Hippocampal formation (tissue), 2 donors: ENCODE measurements at places on chromosomes 12 and 14.

DNA sequence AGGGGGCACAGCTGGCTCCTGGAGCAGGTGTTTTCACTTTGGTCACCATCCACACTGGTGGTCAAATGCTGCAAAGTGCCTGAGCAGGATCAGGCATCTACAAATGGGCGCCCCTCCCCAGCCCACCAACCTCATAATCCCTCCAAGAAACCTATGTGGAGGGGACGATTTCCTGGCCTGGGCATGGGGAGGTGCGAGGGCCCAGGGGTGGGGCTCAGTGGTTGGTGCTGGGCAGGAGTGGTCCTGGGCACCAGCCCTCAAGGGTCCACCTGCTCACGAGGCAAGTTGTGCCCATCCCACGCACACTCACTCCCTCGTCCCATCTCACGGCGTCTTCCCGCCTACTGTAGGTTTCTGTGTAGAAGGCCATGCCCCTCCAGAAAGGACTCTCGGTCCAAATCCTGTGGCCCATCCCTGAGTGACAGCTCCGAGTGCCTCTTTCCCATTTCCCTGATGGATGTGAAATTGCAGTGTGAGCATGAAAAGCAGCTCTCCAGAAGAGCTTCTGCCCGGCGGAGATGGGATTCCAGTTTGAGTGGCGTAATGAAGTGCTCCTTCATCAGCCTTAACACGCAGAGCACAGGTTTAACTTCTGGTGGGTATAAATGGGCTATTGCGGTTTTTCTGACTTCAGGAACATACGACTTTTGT lies 36.9 kb downstream of the SLC15A4 start:
- DNase-seq: no peak

- DNase-seq: no peak
Measured at GRCh38 chr12:63294327-63294632, 143.3 kb upstream of the AVPR1A start.

GRCh38 chr12:95773320-95773719 lies 17.2 kb downstream of the NTN4 start:
- no peak for DNase-seq

- DNase-seq: no peak
Measured at GRCh38 chr14:65650826-65651225, 238.3 kb downstream of the FUT8 start.

DNA sequence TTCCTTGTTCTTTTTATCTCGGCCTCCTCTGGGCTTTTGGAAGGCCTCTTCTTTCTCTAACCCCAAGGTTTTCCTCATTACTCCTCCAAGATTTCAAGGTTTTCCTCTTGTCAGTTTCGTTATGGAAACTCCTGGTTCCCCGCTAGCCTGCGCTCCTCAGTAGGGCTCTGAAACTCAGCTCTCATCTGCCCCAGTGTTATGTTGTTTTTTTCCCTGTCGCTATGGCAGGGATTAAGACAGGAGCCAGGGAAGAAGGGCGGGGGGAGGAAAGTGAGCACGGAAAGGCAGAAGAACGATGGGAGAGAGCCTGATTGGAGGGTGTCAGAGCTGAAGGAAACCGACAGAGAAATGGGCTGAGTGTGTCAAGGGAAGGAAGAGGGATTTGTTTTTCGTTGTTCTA lies 26.5 kb upstream of the JDP2 start:
- no peak for DNase-seq

- no peak for DNase-seq
Measured at GRCh38 chr12:64528616-64529015, 76.7 kb downstream of the TBK1 start.

DNA sequence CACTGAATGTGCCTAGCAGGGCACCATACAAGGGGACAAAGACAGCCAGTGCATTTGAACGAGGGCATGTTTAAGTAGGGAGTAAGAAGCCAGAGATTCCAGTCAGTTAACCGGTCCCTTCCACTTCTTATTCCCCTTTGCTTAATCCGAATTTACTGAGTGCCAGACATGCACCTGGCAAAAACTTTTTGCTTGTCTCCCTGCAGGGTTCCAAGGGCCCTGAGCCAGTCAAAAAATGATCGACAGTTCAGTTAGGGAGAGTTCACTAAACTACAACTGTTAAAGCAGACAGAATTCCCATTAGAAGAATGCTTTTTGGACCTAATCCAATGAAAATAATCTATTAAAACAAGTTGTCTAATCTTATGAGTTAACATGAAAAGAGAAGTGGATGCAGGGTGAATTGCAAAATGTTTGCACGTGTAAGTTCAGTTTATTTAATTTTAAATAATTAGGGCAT lies 193.8 kb downstream of the TMTC2 start:
- no peak for DNase-seq
